ENCODE measurements at places on chromosomes 3 and 15.

GRCh38 chr3:184583578-184584451 lies 22.2 kb downstream of the EPHB3 start:
- DNase-seq: no peak

GRCh38 chr3:32495085-32495484 lies 7.6 kb downstream of the CMTM6 start:
- no peak for DNase-seq

- DNase-seq: peak; percentile 9
These were observed 96.6 kb downstream of the EFL1 start for GRCh38 chr15:82165948-82166376.

DNA sequence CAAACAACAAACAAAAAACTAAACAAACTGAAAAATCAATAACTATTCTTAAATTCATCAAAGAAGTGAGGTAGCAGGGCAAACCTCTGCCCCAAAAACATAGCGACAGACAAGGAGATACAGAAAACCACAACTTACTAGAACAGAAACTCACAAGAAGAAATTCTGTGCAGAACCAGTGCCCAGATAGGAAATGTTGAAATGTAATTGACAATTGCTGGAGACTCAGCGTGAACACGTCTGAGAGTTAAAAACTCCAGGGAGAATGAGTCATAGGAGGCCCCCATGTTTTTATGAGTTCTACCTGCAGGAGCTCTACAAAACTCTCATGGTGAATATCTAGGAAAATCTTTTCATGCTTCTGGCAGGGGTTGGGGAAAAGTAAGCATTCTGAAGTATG lies 95.5 kb upstream of the SETMAR start:
- no peak for DNase-seq

DNA sequence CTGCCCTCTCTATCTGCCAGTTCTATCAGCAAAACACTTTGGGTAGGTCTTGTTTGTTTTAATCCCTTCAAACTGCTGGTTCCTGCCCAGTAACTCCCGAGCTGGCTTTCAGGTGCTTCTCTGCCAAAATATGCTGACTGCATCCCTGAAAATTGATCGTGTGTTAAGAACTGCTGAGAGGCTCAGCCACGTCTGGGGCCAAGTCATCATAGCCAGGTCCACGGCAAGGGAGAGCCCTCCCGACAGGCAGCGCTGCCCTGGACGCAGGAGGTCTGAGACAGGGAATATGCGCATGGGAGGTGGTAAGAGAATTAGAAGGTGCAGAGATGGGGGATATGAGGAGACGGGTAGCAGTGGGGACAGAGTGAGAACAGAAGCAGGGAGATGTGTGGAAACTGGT lies 179.7 kb upstream of the TOPAZ1 start:
- DNase-seq: no peak

DNA sequence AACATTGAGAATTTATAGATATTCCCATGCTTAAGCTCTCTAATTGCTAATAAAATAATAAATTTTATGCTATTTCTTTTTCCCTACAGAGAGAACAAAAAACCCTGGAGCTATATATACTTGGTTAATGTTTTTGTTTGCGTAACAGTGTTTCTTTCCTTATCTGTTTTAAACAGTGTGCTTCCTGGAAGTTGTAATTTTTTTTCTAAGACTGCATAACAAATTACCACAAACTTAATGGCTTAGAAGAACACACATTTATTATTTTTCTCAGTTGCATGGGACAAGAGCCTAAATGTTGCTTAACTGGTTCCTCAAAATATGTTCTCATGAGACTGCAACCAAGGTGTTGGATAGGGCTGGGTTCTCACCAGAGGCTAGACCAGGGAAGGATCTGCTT lies 49.7 kb upstream of the DPH6 start:
- no peak for DNase-seq

- no peak for DNase-seq
These were observed 165.5 kb downstream of the ECT2 start for GRCh38 chr3:172915911-172916514.

DNA sequence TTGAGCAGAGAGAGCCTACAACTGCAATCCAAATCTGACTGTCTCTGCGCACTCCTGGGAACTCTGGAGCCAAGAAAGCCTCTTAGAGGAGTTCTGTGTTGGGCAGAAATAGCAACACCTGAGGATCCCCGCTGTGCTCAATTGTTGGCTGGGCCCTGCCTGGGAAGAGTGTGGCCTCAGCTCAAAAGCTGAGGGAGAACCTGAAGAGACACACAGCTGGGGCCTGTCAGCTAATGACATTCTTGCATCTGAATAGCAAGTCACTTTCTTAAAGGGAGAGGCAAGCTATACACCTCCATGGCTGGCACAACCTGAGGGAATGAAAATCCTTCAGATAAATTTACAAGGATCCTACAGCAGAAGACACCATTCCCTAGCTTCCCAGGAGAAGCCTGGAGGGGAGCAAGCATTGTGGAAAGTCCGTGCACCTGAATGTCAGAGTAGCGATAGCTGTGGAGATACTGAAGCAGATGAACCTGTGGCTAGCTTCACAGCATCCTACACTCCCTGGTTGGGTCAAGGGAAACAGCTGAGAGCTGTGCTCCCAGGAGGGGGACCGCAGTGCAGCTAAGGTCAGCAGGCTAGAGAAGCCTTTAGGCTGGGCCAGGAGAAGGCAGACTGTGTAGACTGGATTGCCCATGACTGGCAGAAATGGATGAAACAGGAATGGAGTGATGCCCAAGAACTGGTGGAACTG lies 159.9 kb upstream of the PFN2 start:
- DNase-seq: no peak

DNA sequence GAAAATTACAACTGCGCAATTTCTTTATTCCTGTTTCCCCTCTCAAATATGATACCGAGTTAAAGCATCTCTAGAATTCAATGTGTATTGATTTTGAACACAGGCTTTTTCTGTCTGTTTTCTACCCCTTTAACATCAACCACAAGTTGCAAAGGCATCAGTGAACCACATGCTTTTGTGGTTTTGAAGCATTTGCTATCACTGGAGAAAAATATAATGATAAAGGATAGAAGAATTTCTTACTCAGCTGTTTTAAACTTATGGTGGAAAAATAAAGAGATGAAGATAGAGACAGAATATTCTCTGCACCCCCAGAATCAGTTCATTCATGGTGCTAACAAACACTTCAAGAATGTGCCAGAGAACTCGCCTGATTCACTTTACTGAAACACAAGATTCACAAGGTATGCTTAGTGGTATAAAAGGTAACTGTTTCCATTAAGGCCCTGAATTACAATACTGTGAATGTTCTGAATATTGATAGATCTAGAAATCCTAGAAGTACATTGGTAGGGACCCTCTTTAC lies 9.5 kb upstream of the DPPA4 start:
- DNase-seq: no peak

DNA sequence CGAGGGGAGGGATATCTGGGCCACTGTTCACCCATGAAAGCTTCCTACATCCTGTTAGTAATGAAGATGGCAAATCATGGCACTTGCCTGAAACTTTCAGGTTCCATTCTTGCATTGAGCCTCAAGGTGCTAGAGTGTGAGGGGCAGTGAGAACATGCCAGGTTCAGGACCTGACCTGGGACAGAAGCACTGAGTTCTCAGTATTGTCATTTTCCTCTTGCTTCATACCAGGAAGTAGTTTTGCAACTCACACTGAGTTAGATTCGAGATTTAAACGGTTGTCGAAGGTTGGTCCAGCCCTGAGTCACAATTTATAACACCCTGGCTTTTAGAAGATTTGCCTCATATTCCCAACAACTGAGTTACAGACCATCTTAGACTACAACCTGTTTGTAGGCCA lies 11.8 kb upstream of the MEIS2 start:
- no peak for DNase-seq

DNA sequence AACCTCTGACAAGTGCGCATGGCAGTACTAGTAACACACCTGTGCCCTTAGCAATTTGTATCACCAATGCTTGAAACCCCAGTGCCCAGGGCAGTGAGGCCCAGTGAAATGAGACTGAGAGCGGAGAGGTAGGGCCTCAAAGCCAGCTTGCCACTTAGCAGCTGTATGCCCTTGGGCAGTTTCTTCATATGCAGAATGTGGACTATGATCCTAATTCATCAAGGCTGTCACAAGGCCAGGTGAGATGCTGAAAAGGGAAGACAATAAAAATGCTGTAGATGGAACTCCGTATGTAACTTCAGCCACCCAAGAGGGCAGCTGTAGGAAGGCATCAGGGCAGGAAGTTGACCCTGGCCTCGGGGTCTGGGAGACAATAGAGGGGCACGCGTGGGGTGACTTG lies 74.4 kb downstream of the KY start:
- DNase-seq: no peak

GRCh38 chr3:171058873-171059603 lies 32.5 kb upstream of the SLC2A2 start:
- DNase-seq: no peak

DNA sequence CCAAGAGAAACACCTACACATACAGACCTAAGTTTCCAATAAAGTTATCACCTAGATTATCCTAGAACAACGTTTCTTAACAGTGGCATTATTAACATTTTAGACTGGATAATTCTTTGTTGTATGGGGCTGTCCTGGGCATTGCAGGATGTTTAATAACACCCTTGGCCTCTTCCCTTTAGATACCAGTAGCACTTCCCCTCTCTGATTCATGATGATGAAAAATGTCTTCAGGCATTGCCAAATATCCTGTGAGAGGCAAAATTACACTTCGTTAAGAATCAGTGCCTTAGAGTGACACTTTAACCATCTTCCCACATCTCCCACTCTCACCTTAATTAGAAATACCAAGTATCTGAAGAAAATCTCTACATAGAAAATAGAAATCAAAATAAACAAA lies 352.6 kb downstream of the CGGBP1 start:
- DNase-seq: peak; percentile 25

- DNase-seq: no peak
These were observed at the start of gene CACNA2D2 for GRCh38 chr3:50503504-50504342. Gene CACNA2D2, minus strand, starts transcription at chr3:50503634. Its CDS starts 211 bp downstream, at chr3:50503423.

GRCh38 chr3:67866571-67866970 lies 212.2 kb upstream of the SUCLG2 start:
- DNase-seq: no peak

GRCh38 chr15:62833646-62834045 lies 208.9 kb upstream of the TPM1 start:
- no peak for DNase-seq

GRCh38 chr3:185995352-185995751 lies 57.5 kb upstream of the TRA2B start:
- DNase-seq: no peak

- DNase-seq: no peak
These were observed 172.6 kb downstream of the IL5RA start for GRCh38 chr3:2937592-2937991.

- DNase-seq: no peak
These were observed 32.1 kb downstream of the STAG1 start for GRCh38 chr3:136720091-136720490.

- DNase-seq: no peak
These were observed 30.3 kb downstream of the TPRA1 start for GRCh38 chr3:127560051-127560787.

DNA sequence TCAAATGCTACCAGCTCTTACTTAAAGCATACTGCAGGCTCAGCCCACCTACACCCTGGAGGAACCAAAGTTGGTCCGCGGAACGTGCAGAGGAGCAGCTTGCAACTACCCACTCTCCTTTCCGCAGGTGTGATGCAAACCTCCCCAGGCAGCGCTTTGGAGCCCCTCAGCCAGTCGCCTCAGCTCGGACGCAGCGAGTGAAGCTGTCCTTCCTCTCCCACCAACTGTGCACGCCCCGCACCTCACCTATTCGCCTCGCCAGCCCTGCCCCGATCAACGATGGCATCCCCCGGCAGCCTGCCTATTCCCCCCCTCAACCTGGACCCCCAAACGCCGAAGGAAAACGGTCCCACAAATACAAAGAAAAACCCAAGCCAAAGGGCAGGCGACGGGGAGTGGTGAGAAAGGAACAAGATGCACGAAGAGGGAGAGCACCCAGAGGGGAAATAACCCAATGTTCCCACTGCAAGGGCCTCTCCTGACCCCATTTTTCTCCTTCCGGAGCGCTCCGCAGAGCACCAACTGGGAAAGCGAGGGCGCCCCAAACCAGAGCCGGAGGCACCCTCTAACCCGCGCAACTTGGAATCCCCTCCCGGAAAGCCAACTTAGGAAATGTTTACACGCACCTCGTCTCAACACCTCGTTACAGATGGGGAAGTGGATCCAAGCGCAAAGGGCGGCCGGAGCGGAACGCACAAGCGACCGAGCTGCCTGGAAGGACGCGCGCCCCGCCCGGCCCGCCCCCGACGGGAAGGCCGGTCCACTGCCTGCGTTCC lies 665 bp downstream of the GLB1 start:
- peak; percentile 7 for DNase-seq

DNA sequence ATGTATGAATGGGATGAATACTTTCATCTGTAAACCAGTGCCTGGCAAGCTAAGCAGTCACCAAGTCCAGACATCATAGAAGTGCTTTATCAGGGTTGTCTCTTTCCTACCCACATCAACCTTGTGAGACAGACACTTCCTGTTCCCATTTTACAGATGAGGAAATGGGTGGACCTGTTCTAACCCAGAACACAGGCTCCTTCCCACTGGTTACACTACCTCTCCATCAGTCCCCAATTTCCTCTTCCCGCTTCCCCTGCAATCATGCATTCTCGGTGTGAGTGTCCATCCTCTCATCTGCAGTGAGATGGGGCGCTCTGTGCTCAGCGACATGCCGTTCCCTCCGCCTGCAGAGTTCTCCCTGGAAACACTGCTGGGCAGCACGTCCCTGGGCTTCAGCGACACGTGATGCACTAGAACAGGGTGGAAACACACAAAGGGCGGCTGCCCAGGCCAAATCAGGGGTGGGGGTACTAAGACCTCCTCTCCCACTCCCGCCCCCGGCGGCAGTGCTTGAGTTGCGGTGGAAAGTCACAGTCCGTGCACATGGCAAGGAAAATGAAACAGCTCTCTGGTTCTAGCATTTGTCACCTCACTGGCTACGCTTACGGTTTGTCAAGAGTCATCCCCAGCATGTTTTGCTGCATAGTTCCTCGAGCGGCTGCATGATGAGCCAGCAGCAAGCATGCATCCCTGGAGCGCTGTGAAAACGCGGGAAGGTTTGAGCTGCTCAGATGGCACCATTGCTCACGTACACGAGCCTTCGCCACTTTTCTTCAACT lies 201.1 kb downstream of the ADAMTS17 start:
- peak; percentile 28 for DNase-seq
